Activated T-cell treated with anti-CD3 and anti-CD28 coated beads, Interleukin-2, amount 50 U/mL, for 48 hours (primary cell): ENCODE measurements at places on chromosomes 11 and 22.

DNA sequence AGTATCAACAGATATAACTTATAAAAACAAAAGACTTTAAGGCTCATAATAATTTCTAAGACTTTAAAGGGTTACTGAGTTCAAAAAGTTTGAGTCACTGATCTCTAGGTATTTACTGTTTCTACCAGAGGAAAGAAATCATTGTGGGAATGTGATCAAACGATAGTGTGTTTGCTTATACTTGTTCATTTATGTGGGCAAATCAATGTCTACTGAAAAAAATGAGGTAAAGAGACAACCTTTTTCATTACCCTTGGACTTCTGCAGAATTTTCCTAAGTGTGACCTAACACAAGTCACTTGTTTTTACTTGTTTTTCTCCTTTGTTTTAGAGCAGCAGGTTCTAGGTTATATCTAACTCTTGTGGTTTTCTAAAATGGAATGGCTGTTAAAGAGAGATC, 65.4 kb downstream of the PRR5L start:
- DNase-seq, result no peak

DNA sequence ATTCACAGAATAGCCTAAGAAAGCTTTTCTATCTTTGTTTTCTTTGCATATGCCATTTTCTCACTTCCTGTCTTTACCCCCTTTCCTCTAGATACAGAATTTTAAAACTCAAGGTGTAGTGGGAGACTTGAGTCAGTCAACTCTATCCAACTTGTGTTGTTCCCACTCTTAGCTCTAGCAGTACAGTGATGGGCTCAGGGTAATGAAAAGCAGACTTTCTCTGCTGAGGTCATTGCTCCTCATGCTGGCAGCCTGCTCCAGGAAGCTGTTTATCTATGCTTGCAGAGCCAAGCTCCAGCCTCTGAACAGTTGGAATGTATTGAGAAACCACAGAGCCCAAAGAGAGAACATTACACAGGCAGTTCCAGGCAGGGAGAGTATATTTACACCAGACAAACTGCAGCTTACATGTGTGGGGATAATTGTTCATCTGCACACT, 68.1 kb downstream of the CSTPP1 start:
- no peak for DNase-seq

DNA sequence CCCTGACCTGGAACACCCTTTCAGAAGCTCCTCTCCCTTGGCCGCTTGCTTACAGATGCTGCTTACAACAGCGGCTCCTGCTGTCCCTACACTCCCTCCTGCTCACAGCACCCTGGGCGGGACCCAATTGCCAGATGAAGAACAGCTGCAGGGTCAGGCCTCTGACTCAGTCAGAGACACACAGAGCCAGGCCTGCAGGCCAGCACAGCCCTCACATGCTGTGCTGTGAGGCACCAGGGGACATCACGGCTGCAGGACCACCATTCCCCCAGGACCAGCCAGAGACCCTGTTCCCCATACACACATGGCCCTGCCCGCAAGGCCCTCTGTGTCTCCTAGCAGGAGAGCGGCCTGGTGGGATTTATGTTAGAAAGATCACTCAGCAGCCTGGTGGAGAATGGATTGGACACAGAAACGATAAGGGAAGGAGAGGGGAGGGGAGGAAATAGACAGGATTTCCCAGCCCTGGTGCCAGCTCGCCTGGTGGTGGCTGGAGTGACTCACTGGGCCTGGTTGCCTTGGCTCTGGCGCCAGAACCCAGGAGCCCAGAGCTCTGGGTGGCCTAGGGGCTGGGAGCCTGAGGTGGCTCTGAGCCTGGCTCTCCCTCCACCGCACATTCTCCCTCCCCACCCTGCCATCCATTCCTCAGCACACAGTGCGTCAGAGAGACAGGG, 6.7 kb downstream of the CAPN5 start:
- DNase-seq, result no peak

- no peak for DNase-seq
Observed at GRCh38 chr11:66373265-66373664, 1.7 kb upstream of the SLC29A2 start.

GRCh38 chr11:124798991-124799347, 1.2 kb downstream of the MSANTD2 start:
- peak; percentile 21 for DNase-seq

GRCh38 chr11:96520939-96521338, 131.1 kb downstream of the JRKL start:
- no peak for DNase-seq

DNA sequence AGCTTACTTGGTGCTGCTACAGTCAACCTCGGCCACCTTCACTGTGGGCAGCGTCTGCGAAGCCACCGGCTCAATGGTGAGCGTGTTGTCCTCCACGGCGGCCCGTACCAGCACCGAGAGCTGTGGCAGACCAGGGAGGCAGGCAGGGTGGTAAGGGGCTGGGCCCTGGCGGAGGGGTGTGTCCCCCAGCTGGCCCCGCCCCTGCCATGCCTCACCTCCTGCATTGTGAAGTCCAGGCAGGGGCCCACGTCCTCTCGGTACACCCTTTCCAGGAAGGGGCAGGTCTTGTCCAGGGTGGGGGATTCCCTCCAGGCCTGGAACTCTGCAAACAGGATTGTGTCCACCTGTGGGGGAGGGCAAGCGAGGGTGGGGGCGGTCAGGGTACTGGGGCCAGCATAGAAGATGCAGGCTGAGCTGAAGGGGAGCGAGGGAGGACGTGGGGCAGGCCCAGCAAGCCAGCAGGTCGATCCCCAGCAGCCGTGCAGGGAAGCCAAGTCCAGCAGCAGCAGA, 12.8 kb downstream of the RAB3IL1 start:
- DNase-seq, result peak; percentile 41

GRCh38 chr11:117220568-117220967, 11.3 kb downstream of the PCSK7 start:
- DNase-seq, result no peak

GRCh38 chr22:18101536-18101935, 9.1 kb upstream of the TUBA8 start:
- DNase-seq, result no peak

- no peak for DNase-seq
Observed at GRCh38 chr22:24482575-24482974, 12.6 kb upstream of the UPB1 start.

- DNase-seq, result peak; percentile 44
Observed at GRCh38 chr11:841981-842369, 354 bp downstream of the POLR2L start.

DNA sequence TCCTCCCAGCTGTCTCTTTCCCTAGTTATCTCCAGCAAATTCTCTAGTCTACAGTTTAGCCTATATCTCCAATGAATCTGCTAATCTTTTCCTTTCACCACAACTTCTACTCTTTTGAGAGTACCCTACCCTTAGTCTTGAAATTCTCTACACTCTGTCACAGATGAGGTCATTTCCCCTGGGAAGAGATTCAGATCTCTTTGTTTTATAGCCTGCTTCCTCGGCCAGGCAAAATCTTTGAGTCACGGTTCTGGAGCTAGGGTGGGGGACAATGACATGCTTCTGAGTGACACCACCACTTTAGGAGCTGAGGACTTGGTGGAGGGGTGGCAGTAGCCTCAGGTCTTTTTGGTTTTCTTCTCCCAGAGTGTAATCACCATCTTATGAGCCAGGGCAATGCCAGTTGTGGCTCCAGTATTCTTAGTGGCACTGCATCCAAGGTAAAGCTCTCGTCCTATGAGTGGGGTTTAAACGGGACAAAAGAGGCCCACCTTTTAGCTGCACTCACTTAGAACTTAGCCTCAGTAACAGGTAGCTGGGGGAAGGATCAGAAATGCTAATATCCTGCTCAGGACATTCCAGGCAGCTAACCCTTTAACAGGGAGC, 98.5 kb upstream of the RRM1 start:
- DNase-seq, result no peak

- peak; percentile 91 for DNase-seq
Observed at GRCh38 chr11:66386171-66387069, 14.9 kb upstream of the SLC29A2 start.
